ENCODE measurements at places on chromosomes 4 and X. TPM values are rescaled to one million over a fixed set of nuclear protein-coding genes. Genes with fewer than 3 reads are reported as not detected.

Gene PHKA2
- 33.8 TPM for total RNA-seq

Gene MAGEB5
- not detected for total RNA-seq

Gene NPY5R
- total RNA-seq: not detected

Gene FAM53A
- total RNA-seq: 1.8 TPM

Gene CT45A2
- total RNA-seq: not detected

Gene GRIA3
- not detected for total RNA-seq

GRCh38 chr4:180060159-180060889 lies 2182.9 kb upstream of the TENM3 start:
- no peaks in the 10 kb centered on the region for H3K4me1 ChIP-seq
- H3K4me3 ChIP-seq: no peak overlapping the region
- no peak for DNase-seq
- H3K27me3 ChIP-seq: peaks cover 17% of the 10 kb centered on the region
- H3K27ac ChIP-seq: no peak overlapping the region

DNA sequence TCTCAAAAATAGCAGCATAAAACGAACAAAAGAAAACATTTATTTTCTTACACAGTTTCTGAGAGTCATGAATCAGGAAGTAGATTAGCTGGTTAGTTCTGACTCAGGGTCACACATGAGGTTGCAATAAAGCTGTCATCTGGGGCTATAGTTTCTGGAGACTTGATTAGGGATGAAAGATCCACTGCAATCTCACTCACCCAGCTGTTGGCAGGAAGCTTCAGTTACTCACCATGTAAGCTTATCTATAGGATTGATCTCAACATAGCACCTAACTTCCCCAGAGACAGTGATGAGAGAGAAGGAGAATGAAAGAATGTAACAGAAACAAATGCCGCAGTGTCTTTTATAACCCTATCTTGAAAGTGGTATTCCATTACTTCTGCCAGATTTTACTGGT lies 435.5 kb downstream of the GABRG1 start:
- no peak overlapping the region for H3K27ac ChIP-seq
- no peaks in the 10 kb centered on the region for H3K36me3 ChIP-seq
- H3K27me3 ChIP-seq: no peaks in the 10 kb centered on the region
- H3K4me1 ChIP-seq: no peaks in the 10 kb centered on the region

- no peak for DNase-seq
- H3K27ac ChIP-seq: no peak overlapping the region
- no peaks in the 10 kb centered on the region for H3K27me3 ChIP-seq
Measured at GRCh38 chr4:3768842-3769641, 2.9 kb downstream of the ADRA2C start.

- peaks cover 16% of the 10 kb centered on the region for H3K36me3 ChIP-seq
- H3K4me1 ChIP-seq: no peaks in the 10 kb centered on the region
- no peak overlapping the region for H3K27ac ChIP-seq
- no peak for DNase-seq
- no peaks in the 10 kb centered on the region for H3K27me3 ChIP-seq
Measured at GRCh38 chr4:150683775-150684350, 101.9 kb downstream of the MAB21L2 start.

- no peaks in the 10 kb centered on the region for H3K27me3 ChIP-seq
- H3K4me3 ChIP-seq: no peak overlapping the region
- DNase-seq: no peak
Measured at GRCh38 chr4:109206620-109207019, 95.8 kb downstream of the COL25A1 start.

DNA sequence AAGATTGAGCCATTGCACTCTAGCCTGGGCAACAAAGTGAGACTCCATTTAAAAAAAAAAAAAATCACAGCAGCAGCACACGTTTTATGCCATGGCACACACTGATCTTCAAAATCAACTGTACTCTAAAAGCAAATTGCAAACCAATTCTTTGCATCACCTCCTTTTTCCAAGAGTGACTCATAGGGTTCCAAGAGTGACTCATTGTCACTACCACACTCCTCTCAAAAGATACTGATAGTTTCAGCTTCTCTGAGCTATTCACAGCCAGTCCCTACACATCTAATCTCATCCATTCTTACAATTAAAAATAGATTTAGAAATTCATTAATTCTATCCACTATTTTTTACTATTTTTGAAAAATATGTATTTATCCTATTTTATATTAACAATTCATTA lies 1494.9 kb upstream of the AGA start:
- no peaks in the 10 kb centered on the region for H3K27me3 ChIP-seq
- no peak for DNase-seq
- H3K4me3 ChIP-seq: no peak overlapping the region

DNA sequence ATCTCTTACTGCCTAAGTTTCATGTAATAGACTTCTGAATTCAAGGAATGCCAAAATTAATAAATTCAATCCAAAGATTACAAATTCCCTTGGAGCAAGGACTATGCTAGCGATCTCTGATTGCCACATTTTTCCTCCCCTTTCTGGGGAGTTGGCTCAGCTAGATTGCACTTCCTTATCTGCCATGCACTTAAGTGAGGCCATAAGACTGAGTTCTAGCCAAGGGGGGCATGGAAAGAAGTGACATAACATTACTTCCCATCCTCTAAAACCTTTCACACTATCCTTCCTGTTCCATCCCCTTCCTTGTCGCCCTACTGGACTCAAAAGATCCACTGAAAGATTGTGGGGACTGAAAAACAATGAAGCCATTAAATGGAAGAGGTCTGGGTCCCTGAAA lies 53.8 kb upstream of the TXK start:
- H3K36me3 ChIP-seq: no peaks in the 10 kb centered on the region
- DNase-seq: no peak
- H3K27me3 ChIP-seq: no peaks in the 10 kb centered on the region
- no peaks in the 10 kb centered on the region for H3K4me1 ChIP-seq
- no peak overlapping the region for H3K4me3 ChIP-seq

GRCh38 chrX:107485013-107485412 lies 35.6 kb downstream of the FRMPD3 start:
- no peak overlapping the region for H3K4me3 ChIP-seq
- H3K4me1 ChIP-seq: no peaks in the 10 kb centered on the region
- H3K27me3 ChIP-seq: no peaks in the 10 kb centered on the region
- H3K36me3 ChIP-seq: no peaks in the 10 kb centered on the region

GRCh38 chr4:10891866-10892265 lies 207.3 kb upstream of the CLNK start:
- H3K27ac ChIP-seq: no peak overlapping the region
- no peaks in the 10 kb centered on the region for H3K36me3 ChIP-seq
- H3K27me3 ChIP-seq: no peaks in the 10 kb centered on the region
- no peak overlapping the region for H3K4me3 ChIP-seq

DNA sequence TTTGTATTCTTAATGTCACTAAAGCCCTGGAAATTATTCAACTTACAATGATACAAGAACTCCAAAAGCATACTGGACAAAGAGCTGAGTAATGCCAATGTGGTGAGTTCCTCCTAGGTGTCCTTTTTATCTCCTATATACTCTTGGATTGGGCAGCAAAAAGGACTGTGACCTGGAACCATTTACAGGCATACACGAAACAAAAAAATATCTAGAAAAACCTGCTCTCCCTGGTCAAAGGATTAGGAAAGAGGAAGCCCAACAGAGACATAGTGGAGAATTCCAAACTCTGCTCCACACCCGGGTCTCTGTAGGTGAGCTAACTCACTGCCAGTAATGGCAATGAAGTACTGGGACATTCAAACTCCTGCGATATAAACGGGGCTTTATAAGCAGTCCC lies 25.3 kb downstream of the SULT1B1 start:
- H3K27ac ChIP-seq: no peak overlapping the region
- H3K27me3 ChIP-seq: no peaks in the 10 kb centered on the region
- H3K4me3 ChIP-seq: no peak overlapping the region
- no peaks in the 10 kb centered on the region for H3K36me3 ChIP-seq

GRCh38 chrX:1239681-1240142 lies 27.3 kb upstream of the CRLF2 start:
- H3K27me3 ChIP-seq: no peaks in the 10 kb centered on the region
- H3K4me1 ChIP-seq: peaks cover 4% of the 10 kb centered on the region
- DNase-seq: no peak
- H3K4me3 ChIP-seq: no peak overlapping the region

DNA sequence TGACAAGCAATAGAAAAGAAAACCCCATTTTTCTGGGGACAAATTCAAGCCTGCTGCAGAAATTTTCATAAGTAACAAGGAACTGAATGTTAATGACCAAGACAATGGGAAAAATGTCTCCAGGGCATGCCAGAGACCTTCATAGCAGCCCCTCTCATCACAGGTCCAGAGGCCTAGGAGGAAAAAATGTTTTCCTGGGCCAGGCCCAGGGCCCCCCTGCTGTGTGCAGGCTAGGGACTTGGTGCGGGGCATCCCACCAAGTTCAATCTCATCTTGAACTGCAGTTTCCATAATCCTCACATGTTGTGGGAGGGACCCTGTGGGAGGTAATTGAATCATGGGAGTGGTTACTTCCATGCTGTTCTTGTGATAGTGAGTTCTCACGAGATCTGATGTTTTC lies 211.5 kb upstream of the GRIA3 start:
- H3K4me1 ChIP-seq: no peaks in the 10 kb centered on the region
- no peak overlapping the region for H3K4me3 ChIP-seq
- DNase-seq: no peak
- H3K36me3 ChIP-seq: no peaks in the 10 kb centered on the region
- H3K27ac ChIP-seq: no peak overlapping the region
- H3K27me3 ChIP-seq: no peaks in the 10 kb centered on the region

DNA sequence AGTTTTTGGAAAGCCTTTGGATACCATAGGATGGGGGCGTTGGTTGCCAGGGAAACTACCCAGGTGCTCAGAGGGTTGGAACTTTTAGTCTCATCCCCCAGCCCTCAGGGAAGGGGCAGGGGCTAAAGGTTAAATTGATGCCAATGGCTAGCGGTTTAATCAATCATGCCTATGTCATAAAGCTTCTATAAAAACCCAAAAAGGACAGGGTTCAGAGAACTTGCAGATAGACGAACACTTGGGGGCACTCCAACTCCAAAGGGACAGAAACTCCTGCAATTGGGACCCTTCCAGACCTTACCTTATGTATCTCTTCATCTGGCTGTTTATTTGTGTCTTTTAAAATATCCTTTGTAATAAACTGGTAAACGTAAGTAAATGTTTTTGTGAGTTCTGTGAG lies 30.0 kb upstream of the GPR173 start:
- H3K4me3 ChIP-seq: no peak overlapping the region
- no peak for DNase-seq
- H3K4me1 ChIP-seq: no peaks in the 10 kb centered on the region
- H3K36me3 ChIP-seq: no peaks in the 10 kb centered on the region
- no peaks in the 10 kb centered on the region for H3K27me3 ChIP-seq

Data from CD4-positive, CD25-positive, alpha-beta regulatory T cell (primary cell).